Activated T-cell treated with anti-CD3 and anti-CD28 coated beads, Interleukin-2, amount 50 U/mL, for 24 hours (primary cell): ENCODE measurements at places on chromosomes 5 and 9.

- peaks cover 62% of the 10 kb centered on the region for H3K4me1 ChIP-seq
- peaks cover 72% of the 10 kb centered on the region for H3K36me3 ChIP-seq
- peak overlapping the region; percentile 92 for H3K4me3 ChIP-seq
- no peak for DNase-seq
Observed at GRCh38 chr5:154860765-154861164, 2.3 kb downstream of the CNOT8 start.

DNA sequence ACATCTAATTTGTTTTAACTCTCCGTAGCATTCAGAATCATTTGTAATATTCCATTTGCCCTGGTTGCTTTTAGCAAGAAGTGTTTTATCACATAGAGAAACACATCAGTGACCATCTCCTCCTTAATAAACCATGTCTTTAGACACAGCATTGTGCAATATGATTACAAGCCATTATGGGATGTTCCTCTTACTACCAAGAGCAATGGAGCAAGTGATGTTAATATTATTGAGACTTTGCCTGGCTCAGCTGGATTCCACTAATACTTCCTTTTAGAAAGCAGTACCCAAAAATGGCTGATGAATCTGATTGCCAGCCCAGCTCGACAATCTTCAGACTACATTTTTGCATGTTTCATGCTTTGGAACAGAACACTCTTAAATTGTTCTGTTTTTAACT lies 364.2 kb downstream of the OSTF1 start:
- H3K36me3 ChIP-seq = no peaks in the 10 kb centered on the region
- H3K4me1 ChIP-seq = no peaks in the 10 kb centered on the region
- no peak for DNase-seq
- no peaks in the 10 kb centered on the region for H3K27me3 ChIP-seq

DNA sequence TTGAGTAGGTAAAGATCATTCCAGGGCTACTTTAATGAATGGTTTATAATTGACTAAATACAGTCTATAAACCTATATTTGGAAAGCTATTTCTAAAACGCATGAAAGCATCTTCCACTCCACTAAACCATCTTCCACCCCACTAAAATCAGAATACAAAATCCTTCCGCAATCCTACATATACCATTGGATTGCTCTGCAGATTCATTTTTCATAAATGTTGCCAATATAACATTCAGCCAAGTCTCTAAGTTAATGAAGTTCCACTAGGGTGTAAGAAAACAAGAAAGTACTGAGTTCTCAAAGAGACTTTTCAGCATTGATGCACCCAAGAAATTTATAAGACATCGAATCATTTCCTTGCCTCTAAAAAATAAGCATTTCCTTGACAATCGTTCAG lies 4.7 kb downstream of the SLC24A2 start:
- no peak overlapping the region for H3K4me3 ChIP-seq
- H3K27me3 ChIP-seq = peaks cover 36% of the 10 kb centered on the region
- H3K27ac ChIP-seq = no peak overlapping the region
- peaks cover 4% of the 10 kb centered on the region for H3K4me1 ChIP-seq
- H3K36me3 ChIP-seq = no peaks in the 10 kb centered on the region

GRCh38 chr5:58498340-58498942 lies 7.2 kb downstream of the GAPT start:
- no peak overlapping the region for H3K27ac ChIP-seq
- H3K4me3 ChIP-seq = no peak overlapping the region
- H3K4me1 ChIP-seq = no peaks in the 10 kb centered on the region
- no peak for DNase-seq
- peaks cover 24% of the 10 kb centered on the region for H3K27me3 ChIP-seq
- no peaks in the 10 kb centered on the region for H3K36me3 ChIP-seq

- no peak overlapping the region for H3K27ac ChIP-seq
- H3K27me3 ChIP-seq = peaks cover 26% of the 10 kb centered on the region
- no peak for DNase-seq
- peaks cover 4% of the 10 kb centered on the region for H3K4me1 ChIP-seq
Observed at GRCh38 chr5:72501488-72501887, 5.7 kb downstream of the ZNF366 start.

DNA sequence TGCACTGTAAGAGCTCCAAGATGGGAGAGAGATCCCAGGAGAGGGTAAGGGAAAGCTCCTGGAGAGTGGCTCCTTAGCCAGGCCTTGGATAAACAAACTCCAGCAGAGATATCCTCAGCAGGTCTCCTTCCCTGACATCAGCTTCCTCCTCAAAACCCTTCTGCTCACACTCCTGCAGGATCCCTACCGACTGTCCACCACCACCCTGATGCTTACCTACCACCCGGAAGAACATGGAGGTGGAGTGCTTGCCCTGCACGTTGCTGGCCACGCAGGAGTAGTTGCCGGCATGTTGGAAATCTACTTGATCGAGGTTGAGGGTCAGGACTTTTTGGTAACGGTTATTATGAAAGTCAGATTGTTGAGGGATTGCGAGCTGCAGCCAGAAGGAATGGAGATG lies 9.3 kb downstream of the CSF1R start:
- no peaks in the 10 kb centered on the region for H3K36me3 ChIP-seq
- peaks cover 4% of the 10 kb centered on the region for H3K4me1 ChIP-seq
- peak; percentile 5 for DNase-seq
- H3K4me3 ChIP-seq = no peak overlapping the region

DNA sequence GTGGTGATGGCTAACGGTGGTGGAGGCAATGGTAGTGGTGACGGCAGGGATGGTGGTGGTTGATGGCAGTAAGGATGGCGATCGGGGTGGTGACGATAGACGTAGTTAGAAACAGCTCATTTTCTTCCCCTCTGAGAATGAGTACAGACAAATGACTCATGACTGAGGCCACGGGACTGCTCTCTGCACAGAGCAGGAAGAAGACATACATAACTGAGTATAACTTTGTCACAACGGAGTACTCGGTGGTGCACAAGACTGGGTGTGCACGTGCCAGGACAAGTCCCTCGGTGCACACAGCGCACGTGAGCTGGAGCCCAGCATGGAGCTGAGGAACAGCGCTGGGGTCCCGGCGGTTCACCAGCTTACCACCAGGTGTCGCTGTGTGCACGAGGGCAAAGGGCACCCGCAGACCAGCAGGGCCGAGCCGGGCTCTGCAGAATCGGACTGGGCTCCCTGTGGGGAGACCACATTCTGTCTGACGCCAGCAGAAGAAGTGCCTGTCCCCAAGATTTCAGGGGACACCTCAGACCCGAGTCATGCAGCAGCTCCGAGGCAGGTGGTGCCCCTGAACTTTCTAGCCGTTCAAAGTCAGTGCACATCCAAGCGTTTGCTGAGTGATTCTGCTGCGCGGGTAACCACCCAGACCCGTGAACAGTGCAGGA lies 188.6 kb downstream of the FSTL4 start:
- no peak overlapping the region for H3K27ac ChIP-seq
- H3K4me3 ChIP-seq = no peak overlapping the region
- H3K36me3 ChIP-seq = no peaks in the 10 kb centered on the region
- peaks cover 11% of the 10 kb centered on the region for H3K4me1 ChIP-seq
- H3K27me3 ChIP-seq = peaks cover 21% of the 10 kb centered on the region

GRCh38 chr5:83000922-83001321 lies 76.3 kb downstream of the TMEM167A start:
- no peak overlapping the region for H3K27ac ChIP-seq
- H3K27me3 ChIP-seq = peaks cover 12% of the 10 kb centered on the region
- H3K36me3 ChIP-seq = no peaks in the 10 kb centered on the region
- H3K4me1 ChIP-seq = no peaks in the 10 kb centered on the region

GRCh38 chr5:998246-999031 lies 10.2 kb upstream of the NKD2 start:
- no peak overlapping the region for H3K4me3 ChIP-seq
- H3K36me3 ChIP-seq = no peaks in the 10 kb centered on the region
- no peak for DNase-seq
- peaks cover 10% of the 10 kb centered on the region for H3K27me3 ChIP-seq
- H3K4me1 ChIP-seq = peaks cover 24% of the 10 kb centered on the region

DNA sequence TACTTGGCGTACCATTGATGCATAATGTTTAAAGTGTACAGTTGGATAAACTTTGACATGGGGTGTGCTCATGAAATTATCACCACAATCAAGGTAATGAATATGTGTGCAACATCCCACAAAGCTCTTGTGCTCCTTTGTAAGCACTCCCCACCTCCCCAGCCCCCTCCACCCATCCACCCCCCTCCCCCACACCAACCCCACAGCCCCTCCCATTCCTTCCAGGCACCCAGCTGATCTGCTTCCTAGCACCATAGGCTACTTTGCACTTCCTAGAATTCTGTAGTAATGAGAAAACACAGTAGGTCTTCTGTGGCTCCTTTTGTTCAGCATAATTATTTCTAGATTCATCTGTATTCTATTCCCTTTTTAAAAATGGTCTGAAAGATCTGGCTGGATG lies 24.5 kb downstream of the FGD3 start:
- DNase-seq = no peak
- peaks cover 93% of the 10 kb centered on the region for H3K4me1 ChIP-seq
- H3K27me3 ChIP-seq = no peaks in the 10 kb centered on the region
- H3K36me3 ChIP-seq = peaks cover 61% of the 10 kb centered on the region

DNA sequence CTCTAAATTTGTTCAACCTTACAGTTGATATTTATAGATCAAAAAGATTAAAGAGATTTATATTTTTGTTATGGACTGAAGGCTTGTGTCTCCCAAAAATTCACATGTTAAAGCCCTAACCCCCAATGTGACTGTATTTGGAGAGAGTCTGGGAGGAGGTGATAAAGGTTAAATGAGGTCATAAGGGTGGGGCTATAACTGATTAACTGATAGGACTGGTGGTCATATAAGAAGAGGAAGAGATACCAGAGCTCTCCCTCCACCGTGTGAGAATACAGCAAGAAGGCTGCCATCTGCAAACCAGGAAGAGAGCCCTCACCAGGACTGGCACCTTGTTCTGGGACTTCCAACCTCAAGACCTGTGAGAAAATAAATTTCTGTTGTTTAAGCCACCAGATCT lies 264.3 kb downstream of the ENC1 start:
- H3K36me3 ChIP-seq = no peaks in the 10 kb centered on the region
- H3K27me3 ChIP-seq = peaks cover 22% of the 10 kb centered on the region
- no peak overlapping the region for H3K4me3 ChIP-seq
- H3K27ac ChIP-seq = no peak overlapping the region
- H3K4me1 ChIP-seq = no peaks in the 10 kb centered on the region

- H3K27ac ChIP-seq = no peak overlapping the region
- no peak overlapping the region for H3K4me3 ChIP-seq
- DNase-seq = no peak
- no peaks in the 10 kb centered on the region for H3K36me3 ChIP-seq
- peaks cover 3% of the 10 kb centered on the region for H3K27me3 ChIP-seq
Observed at GRCh38 chr5:14127587-14127986, 15.6 kb upstream of the TRIO start.

DNA sequence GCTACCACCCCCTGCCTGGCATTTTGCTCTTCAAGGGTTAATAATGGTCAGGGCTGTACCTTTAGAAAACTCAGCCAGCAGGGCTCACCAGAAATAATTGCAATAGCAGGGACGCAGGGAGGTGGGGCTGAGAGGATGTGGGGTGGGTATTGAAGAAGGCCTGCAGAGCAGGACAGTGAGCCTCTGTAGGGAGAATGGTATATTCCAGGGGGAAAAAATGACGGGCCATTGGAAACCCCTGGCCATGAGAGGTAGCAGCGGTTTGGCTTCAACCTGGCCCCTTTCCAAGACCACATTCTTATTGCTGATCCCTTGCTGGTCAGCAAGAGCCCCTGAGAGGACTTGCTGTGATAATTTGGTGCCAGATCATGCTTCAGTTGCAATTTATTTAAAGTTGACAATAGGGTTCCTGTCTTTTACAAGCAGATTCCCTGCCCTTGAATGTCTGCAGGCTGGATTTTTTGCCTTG lies 36.7 kb upstream of the CTNNA1 start:
- no peak overlapping the region for H3K27ac ChIP-seq
- DNase-seq = no peak
- H3K27me3 ChIP-seq = peaks cover 54% of the 10 kb centered on the region
- H3K36me3 ChIP-seq = no peaks in the 10 kb centered on the region
- peaks cover 3% of the 10 kb centered on the region for H3K4me1 ChIP-seq

DNA sequence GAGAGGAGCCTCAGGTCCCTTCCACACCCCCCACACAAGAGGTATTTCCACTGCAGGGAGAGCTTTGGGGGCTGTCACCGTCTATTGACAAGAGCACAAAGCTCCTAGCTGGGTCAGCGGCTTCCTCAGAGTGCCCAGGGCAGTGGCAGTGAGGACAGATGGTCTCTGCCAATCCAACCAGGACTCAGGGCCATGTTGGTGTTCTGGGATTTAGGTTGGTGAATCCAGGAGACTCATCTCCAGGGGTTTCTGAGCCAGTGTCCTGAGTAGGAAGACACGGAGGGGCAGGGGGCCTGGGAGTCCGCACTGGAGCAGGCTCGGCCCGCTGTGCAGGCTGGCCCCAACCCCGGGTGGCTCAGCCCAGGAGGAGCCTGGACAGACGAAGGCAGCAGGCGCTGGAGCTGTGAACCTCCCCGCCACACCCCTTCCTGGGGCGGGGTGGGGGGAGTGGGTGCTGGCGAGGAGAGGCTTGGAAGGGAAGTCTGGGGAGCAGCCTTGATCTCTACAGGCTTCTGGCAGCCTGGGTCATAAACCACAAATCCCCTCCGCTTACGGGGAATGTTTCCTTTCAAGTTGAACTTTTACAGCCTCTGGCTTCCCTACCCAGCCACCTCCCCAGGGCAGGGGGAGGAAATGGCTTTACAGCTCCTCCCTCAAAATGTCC lies 19.6 kb downstream of the CRB2 start:
- H3K27ac ChIP-seq = no peak overlapping the region
- peaks cover 47% of the 10 kb centered on the region for H3K27me3 ChIP-seq
- peaks cover 1% of the 10 kb centered on the region for H3K36me3 ChIP-seq
- no peak for DNase-seq
- no peak overlapping the region for H3K4me3 ChIP-seq

DNA sequence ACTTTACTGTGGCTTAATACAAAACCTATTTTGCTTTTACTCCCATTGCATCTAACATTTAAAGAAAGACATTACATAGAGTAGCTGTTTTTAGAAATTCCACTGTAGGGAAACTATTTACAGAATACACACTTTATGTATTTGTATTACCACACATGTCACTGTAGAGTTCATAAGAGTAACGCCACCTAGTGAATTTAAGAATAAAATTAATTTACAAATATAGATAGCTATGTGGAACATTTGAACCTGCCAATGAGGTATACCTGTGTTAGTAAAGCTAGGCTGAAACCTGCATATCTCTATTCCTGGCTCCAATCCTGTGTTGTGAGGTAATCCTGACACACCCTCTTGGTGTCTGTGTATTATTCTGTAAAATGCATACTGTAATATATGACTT lies 234.4 kb downstream of the MAST4 start:
- H3K4me1 ChIP-seq = peaks cover 30% of the 10 kb centered on the region
- H3K36me3 ChIP-seq = no peaks in the 10 kb centered on the region
- H3K27me3 ChIP-seq = peaks cover 56% of the 10 kb centered on the region
- DNase-seq = no peak

GRCh38 chr9:37963936-37964739 lies 60.2 kb upstream of the SLC25A51 start:
- H3K36me3 ChIP-seq = no peaks in the 10 kb centered on the region
- H3K4me3 ChIP-seq = no peak overlapping the region
- H3K27ac ChIP-seq = no peak overlapping the region
- H3K27me3 ChIP-seq = no peaks in the 10 kb centered on the region
- H3K4me1 ChIP-seq = peaks cover 29% of the 10 kb centered on the region
